NCI-H187 treated with DMSO at 0.1 percent for 48 hours (cell line): ENCODE measurements at places on chromosomes 7 and 10.

DNA sequence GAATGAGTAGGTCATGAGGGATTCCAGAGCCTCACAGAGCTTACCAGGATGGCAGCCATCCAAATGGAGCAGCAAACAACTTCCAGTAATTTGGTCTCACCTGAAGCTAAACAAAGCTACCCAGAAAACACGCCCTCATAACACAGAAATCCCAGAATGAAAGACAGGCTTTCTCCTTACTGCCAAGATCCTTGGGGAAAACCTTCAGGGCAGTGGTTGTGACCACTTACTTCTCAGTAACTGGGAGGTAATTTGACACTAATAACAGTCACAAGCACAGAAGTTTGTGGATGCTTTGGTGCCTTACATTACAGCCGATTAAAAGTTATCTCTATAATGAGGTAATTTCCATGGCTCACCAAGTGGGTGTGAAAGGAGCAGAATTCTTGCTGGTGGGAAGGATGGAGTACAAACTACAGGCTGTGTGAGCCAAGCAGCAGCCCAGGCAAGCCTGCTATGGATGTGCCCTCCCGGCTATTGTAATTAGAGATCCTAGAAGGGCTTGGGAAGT, 10.4 kb downstream of the WDR91 start:
- no peak for DNase-seq

DNA sequence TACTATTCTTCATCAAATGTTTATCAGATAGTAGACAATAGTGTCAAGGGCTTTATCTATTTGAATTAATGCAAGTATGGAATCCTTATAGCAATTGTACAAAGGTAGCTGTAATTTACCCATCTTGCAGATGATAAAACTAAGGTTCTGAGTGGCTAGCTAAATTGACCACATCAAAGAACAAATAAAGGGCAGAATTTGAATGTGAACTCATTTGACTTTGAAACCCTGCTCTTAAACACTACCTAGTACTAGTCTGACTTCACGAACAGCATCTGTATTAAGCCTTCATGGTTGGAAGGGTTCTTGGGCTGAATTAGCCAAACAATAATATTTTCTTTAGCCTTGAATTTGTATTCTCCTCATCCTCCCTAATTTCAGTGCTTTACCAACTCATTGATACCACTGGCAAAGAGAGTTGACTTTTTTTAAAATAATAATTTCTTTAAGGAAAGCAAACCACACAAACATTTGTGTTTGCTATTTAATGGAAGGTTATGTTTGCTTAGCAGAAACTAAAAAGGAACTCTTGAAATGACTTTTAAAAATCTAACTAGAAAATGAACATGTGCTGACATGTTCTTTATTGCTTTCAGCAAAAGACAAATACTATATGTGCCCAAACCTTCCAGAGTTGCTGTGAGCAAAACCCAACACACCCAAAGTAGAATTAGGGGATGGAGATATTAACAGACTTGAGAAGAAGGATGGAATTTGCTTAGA, 322.6 kb downstream of the RNLS start:
- DNase-seq, result no peak

GRCh38 chr10:7054915-7055314, 355.9 kb downstream of the SFMBT2 start:
- DNase-seq, result peak; percentile 2

GRCh38 chr7:118350260-118350659, 125.8 kb downstream of the ANKRD7 start:
- no peak for DNase-seq

GRCh38 chr7:51067757-51068156, 248.9 kb downstream of the COBL start:
- DNase-seq, result no peak

DNA sequence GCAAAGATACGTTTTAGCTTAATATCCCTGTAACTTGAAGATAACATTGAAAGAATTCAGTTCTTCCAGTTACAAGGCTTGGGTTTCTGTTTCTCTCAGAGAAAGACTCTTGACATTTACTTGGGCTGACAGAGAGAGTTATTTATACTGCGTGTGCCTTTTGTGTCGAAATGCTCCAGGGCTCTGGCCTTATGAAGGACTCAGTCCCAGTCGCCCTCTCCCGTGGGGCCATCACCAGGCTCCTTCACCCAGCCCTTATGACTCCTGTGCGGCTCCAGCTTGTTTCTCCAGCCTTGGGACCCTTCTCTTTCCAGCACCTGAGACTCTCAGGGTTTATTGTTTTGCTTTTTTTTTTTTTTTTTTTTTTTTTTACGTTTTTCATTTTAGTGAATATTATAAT, 242.3 kb upstream of the DKK1 start:
- DNase-seq, result no peak

DNA sequence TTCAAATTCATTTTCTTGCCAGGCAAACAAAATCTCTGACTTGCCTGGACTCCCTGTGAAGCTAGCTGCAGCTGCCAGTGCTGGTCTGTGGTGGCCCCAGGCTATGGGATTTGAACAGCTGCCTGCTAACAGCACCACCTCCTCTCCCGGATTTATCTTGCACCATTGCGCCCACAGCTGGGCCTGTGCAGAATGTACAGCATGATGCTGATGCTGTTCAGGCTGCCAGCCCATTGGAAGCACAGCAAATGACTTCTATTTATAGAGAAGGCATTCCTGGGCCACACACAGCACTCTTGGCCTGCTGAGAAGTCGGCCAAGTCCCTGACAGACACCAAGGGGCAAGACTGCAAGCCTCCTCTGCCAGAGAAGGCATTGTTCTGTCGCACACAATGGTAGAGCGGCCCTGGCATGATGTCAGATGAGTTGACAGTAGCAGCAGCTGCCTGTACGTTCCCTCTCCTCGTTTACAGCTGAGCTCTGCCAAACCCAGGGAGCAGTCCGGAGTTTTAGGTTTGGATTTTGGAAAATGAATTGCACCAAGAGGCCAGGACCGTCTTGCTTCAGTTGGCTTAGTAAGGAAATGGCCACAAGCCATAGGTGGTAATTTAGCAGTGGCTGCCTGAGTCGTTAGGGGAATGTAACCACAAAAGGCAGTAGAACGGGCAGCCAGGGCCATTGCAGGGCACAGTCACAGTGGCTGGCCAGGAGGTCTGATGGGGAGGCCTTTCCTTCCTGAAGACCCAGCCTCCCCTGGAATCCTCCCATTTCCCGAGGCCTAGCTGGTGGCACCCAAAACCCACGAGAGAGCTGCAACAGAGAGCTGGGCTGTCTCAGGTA, 38.5 kb downstream of the MTURN start:
- peak; percentile 34 for DNase-seq

GRCh38 chr10:72321248-72322029, 33.3 kb downstream of the DNAJB12 start:
- DNase-seq, result no peak

DNA sequence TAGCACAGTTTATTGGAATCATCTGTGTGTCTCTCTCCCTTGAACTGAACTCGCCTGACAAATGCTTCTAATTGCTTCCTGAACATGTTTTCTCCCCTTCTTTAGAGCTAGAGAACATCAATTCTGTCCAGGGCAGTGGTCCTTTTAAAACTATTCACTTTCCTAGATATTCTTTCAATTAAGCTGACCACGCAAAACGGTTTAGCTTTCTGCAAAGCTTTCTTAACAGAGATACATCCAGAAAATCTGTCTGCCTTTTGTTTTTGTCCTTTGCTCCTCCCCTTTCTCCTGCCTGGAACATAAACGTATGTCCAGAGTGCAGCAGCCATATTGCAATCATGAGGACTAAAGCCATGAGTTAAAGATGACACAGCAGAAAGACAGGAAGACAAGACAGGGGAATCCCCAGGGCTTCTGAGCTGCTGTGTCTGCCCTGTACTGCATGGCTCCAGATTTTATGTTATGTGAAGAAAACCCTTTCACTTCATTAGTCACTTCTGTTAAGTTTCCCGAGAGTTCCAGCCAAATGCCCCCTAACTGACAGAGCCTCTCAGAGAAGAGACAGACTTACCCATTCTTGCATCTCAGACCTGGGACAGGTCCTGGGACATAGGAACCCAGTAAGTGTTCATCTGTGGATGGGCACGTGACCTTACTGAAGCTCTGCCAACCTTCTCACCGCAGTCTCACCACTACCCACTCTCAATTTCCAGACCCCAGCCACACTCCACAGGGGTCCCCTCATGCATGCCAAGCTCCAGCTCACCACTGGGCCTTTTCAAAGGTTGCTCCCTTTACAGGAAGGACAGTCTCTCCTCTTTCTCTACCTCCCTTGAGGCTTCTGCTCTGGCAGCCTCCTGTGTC, 35.0 kb upstream of the CPXM2 start:
- DNase-seq, result no peak

DNA sequence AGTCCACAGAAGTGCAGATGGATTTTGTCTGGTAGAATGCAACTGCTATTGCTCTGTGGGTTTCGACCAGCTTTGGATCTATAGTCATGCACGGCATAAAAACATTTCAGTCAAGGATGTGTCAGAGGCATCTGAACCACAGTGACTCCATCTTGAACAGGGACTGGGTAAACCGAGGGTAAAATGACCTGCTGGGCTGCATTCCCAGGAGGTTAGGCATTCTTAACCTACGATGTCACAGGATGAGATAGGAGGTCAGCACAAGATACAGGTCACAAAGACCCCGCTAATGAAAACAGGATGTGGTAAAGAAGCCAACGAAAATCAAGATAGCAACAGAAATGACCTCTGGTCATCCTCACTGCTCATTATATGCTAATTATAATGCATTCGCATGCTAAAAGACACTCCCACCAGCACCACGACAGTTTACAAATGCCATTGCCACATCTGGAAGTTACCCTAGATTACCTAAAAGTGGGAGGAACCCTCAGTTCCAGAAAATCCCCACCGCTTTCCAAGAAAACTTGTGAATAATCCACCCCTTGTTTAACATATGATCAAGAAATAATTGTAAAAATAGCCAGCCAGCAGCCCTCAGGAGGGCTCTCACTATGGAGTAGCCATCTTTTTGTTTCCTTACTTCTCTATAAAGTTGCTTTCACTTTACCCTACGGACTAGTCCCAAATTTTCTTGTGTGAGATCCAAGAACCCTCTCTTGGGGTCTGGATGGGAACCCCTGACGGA, 50.7 kb upstream of the CPXM2 start:
- no peak for DNase-seq

DNA sequence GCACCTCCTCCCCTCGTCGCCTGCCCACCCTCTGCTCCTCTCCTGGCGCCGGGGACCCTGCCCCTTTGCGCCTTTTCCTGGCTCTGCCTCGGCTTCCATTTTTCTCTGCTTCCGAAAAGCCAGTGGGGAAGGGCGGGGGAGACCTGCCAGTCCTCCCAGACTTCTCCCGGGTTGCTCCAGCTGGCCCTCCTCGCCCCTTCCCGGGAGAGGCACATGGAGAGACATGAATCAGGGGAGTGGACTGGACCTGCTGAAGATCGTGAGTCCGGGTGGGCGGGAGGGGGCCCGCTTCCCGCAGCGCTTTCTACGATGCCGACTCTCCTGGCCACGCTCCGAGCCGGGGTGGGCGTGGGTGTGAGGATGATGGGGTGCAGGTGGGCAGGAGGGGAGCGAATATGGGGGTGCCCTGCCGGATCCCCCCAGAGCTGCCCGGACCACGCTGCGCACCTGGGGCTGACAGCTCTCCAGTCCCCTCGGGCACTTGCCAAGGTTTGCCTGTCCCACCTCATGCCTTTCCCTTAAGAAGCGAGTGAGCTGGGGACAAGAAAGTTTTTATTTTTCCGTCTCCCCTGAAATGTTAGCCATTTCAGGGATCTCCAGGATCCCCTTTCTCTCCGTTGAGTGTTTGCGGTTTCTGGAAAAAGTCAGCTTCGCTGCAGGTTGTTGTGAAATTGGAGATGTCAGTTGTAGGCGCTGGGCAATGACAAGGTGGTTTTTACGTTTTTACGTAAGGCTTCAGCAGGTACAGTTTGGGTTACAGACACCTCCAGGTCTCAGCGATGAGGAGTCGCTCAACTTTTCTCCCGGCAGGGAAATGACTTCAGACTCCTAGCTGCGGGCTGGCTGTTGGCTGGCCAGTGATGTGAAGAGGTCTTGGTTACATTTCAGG, 977 bp downstream of the CACNB2 start:
- no peak for DNase-seq

DNA sequence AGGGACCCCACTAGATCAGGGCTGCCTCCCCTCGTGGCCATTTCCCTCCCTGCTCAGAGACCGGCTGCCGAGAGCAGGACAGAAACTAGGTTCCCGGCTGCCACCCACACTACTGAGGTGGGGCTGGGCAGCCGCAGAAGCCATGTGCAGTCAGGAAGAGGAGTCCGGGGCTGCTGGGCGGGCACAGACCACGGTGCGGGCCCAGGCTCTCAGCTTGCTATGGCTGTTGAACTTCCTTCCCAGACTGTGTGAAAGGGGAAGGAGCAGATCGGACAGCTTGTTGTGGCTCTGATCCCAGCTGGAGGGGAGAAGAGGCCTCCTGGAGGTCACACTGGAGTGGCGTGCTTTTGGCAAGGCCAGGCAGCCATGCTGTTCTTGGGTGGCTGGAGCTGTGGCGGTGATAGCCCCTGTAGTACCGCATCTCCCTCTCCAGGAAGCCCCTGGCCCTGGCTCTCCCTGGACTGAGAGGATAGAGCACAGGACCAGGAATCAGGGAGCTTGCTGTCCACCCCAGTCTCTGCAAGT, 56.8 kb downstream of the HK1 start:
- DNase-seq, result no peak

DNA sequence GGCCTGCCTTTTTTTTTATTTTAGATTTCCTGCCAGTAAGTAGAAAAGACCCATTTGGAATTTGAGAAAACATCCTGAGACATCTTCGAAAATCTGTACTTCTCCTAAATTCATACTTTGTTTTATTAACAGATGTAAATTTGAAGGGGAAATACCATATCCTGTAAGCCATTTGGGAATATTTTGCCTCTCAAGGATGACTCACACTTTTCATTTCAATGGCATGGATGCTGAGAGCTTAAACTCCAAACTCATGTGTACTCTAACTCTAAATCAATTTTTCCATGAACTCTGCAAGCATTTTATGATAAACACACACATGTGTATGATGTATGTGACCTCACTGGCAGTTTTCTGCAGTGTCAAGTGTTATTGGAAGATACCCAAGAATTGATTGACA, 89.0 kb downstream of the SEMA3A start:
- DNase-seq, result no peak

GRCh38 chr10:86779220-86780017, 23.0 kb downstream of the BMPR1A start:
- no peak for DNase-seq

- DNase-seq, result no peak
These were observed 448.9 kb upstream of the FOXK1 start for GRCh38 chr7:4233146-4233545.

GRCh38 chr7:107922886-107923285, 31.9 kb downstream of the DLD start:
- DNase-seq, result no peak

DNA sequence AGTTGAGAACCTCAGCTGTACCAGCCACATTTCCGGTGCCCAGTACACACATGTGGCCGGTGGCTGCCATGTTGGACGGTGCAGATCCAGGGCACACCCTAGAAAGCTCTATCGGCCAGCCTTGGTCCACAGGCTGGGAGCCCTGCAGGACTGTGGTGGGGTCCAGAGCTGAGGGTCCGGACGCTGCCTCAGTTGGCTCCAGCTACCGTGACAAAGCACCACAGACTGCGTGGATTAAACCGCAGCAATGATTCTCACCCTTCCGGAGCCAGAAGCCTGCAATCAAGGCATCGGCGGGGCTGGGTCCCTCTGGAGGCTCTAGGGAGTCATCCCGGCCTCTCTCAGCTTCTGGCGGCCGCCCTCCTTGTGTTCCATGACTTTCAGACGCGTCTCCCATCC, 50.1 kb downstream of the PDGFA start:
- no peak for DNase-seq
